Astrocyte (in vitro differentiated cells and primary cell): ENCODE measurements at places on chromosomes 1 and 21.

DNA sequence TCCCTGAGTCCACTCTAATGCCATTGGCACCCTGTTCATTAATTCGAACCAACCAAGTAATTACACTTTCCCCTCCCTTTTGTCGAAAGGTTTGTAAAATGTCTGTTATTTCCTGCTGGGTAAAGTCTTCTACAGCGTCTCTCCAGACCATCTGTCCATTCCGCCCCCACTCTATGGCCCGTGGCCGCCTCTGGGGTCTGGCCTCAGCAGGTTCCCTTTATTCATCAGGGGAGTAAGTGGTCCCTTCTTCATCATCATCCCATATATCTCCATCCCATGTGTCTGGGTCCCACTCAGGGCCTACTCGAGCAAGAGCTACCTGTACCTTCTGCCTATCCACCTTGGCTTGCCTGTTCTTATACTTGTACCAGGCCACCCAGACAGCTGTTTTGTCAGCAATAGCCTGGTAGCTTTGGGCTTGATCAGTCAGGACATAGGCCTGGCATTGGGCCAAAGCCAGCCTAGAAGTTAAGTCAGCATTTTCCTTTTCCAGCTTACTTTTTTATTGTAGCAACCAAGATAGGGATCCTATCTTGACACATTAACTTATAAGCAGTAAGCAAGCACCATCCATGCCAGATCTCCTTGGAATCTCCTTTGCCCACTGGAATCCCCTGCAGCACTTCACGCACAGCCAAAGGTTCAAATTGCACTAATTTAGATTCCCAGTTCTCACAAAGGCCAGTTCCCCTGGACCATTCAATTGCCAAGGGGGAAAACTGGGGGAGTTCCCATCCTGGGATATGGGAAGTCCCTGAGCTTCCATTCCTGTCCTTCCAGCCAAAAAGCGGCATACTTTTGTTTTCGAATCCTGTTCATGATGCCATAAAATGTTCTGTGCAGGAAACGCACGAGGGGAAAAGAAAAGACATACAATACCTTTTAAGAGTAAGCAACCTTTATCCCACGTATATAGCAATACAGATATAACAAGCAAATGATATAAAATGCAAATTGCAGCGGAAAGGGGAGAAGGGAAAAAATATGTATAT, 6.6 kb upstream of the STUM start:
- DNase-seq, result no peak
- no peaks in the 10 kb centered on the region for H3K4me1 ChIP-seq
- peaks cover 24% of the 10 kb centered on the region for H3K27me3 ChIP-seq
- H3K36me3 ChIP-seq, result no peaks in the 10 kb centered on the region
- no peak overlapping the region for H3K27ac ChIP-seq
- H3K4me3 ChIP-seq, result no peak overlapping the region

DNA sequence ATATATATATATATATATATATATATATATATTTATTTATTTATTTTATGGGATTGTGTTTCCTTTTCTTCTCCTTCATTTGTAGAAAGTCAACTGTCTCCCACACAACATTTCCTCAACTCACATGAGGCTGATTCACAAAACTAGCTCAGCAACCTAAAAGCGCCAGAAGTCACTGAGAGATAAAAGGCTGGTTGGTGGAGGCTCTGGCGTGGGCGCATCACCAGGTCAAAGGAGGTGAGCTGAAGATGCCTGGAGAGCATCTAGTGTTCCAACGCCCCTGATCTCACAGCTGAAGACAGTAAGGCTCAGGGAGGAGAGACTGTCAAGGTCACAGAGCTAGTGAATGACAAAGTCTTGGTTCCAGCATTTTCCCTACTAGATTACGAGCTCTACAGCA, 78.0 kb downstream of the HLCS start:
- no peaks in the 10 kb centered on the region for H3K27me3 ChIP-seq
- no peak for DNase-seq
- peak overlapping the region; percentile 13 for H3K27ac ChIP-seq
- H3K4me1 ChIP-seq, result peaks cover 7% of the 10 kb centered on the region
- H3K4me3 ChIP-seq, result no peak overlapping the region

GRCh38 chr1:65265651-65266351, 43.5 kb upstream of the DNAJC6 start:
- H3K27me3 ChIP-seq, result no peaks in the 10 kb centered on the region
- peak; percentile 12 for DNase-seq
- H3K36me3 ChIP-seq, result no peaks in the 10 kb centered on the region
- peak overlapping the region; percentile 56 for H3K4me3 ChIP-seq
- peaks cover 6% of the 10 kb centered on the region for H3K4me1 ChIP-seq

DNA sequence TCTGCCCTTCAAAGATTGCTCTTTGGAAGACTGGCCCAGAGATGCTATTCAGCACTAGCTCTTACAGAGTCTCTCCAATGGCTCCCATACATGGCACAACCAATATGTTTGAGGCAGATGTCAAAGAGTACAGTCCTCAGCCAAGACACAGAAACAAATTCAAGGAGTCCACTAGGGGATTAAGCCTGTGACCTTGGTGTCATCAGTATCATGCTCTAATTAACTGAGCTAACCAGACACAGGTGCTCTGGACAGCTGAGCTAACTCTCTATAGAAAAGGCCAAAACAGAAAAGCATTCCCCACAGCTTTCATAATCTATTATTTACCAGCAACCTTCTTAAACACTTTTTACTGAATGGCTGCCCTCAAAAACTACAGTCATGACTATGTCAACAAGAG, 666.0 kb upstream of the PLXNA2 start:
- DNase-seq, result no peak
- H3K4me1 ChIP-seq, result peaks cover 4% of the 10 kb centered on the region

DNA sequence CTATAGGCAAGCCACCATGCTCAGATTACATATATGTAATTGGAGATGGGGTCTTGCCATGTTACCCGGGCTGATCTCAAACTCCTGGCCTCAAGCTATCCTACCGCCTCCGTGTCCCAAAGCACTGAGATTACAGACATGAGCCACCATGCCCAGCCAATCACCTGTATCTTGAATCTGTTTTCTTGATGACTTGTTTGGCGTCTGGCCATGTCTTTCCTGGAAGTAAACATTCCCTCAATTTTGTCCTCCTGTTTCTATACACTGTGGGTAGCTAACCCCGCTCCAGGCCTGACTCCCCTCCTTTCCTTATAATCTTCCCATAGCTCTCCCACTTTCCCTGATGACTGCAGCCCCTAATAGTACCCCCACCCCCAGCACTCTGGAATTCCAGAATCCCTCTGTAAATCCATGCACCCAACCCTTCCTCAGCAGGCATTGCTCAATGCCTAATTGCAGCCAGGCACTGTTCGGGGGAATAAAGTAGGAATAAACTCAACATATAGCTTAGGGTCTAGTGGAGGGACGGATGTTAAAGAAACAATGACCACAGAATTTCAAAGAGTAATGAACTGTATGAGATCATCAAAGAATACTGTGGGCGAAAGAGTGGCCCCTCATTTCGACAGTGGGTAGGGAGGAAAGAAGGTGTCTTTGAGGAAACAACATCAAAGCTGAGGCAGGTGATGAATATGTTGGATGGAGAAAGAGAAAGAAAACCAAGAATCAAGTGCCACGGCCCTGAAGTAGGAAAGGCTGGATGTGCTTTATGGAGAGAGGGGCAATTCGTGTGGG, 161.5 kb downstream of the ADSS2 start:
- H3K27ac ChIP-seq, result no peak overlapping the region
- H3K4me3 ChIP-seq, result no peak overlapping the region
- no peaks in the 10 kb centered on the region for H3K27me3 ChIP-seq
- H3K36me3 ChIP-seq, result no peaks in the 10 kb centered on the region

DNA sequence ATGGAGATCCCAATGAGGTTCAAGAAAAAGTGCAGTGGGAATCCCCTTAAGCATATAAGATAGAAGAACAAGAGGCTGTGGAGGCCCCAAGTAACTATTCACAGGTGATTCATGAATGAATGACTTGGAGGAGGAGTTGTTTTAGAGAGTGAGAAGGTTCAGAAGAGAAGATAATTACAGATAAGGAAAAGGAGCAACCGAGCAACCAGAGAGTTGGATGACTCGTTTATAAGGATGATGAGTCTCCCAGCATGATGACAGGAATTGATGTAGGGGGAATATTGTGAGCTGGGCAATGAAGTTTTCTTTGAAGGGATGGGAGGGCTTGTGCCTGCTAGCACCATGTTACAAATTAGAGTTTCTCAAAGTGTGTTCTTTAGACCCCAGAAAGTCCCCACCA, 9.8 kb downstream of the C8A start:
- H3K27me3 ChIP-seq, result no peaks in the 10 kb centered on the region
- H3K27ac ChIP-seq, result no peak overlapping the region
- H3K4me3 ChIP-seq, result no peak overlapping the region
- no peak for DNase-seq
- no peaks in the 10 kb centered on the region for H3K4me1 ChIP-seq

DNA sequence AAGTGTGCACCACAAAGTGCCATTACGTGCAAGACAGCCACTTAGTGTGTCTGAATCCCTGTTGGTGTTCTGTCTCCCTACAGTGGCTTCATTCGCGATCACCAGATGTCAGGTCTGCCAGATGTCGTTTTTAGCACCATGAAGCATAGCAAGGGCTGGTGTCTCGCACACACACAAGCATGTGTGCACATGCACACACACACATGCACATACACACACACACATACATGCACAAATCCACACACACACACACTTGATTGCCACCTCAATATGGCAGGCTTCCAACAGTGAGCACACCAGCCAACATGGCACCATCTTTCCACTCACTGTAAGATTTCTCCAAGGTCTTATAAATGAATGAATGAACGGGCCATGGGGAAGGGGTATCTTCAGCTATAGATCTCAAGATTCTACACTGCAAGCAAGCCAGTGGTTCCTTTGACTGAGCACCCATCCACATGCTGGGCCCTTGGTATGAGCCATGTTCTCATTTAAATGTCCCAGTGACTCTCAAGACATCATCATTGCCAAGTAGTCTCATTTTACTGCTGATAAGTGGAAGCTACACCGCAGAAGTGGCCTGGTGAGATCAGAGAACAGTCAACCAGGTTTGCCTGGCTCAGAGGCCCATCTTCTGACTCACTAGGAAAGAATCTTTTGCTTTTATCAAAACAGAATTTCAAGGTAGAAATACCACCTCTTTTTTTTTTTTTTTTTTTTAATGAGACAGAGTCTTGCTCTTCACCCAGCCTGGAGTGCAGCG, 84.9 kb downstream of the SIM2 start:
- no peak overlapping the region for H3K4me3 ChIP-seq
- peaks cover 10% of the 10 kb centered on the region for H3K4me1 ChIP-seq
- peak; percentile 90 for DNase-seq
- peak overlapping the region; percentile 25 for H3K27ac ChIP-seq
- no peaks in the 10 kb centered on the region for H3K27me3 ChIP-seq
- H3K36me3 ChIP-seq, result no peaks in the 10 kb centered on the region

DNA sequence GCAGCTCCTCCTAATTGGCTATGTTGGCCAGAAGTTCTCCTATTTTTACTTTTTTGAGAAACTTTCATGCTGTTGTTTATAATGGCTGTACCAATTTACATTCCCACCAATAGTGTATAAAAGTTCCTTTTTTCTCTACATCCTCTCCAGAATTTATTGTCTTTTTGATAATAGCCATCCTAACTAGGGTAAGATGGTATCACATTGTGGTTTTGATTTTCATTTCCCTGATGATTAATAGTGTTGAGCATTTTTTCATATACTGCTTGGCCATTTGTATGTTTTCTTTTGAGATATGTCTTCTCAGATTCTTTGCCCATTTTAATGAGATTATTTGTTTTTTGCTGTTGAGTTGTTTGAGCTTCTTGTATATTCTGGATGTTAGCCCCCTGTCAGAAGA, 46.8 kb downstream of the NTMT2 start:
- no peaks in the 10 kb centered on the region for H3K4me1 ChIP-seq
- no peaks in the 10 kb centered on the region for H3K27me3 ChIP-seq
- no peaks in the 10 kb centered on the region for H3K36me3 ChIP-seq
- DNase-seq, result peak; percentile 25
- H3K4me3 ChIP-seq, result no peak overlapping the region
- no peak overlapping the region for H3K27ac ChIP-seq

GRCh38 chr1:207084701-207085180, 3.9 kb upstream of the C4BPB start:
- peaks cover 3% of the 10 kb centered on the region for H3K4me1 ChIP-seq
- no peaks in the 10 kb centered on the region for H3K36me3 ChIP-seq
- H3K27ac ChIP-seq, result no peak overlapping the region
- H3K4me3 ChIP-seq, result no peak overlapping the region
- DNase-seq, result peak; percentile 68

DNA sequence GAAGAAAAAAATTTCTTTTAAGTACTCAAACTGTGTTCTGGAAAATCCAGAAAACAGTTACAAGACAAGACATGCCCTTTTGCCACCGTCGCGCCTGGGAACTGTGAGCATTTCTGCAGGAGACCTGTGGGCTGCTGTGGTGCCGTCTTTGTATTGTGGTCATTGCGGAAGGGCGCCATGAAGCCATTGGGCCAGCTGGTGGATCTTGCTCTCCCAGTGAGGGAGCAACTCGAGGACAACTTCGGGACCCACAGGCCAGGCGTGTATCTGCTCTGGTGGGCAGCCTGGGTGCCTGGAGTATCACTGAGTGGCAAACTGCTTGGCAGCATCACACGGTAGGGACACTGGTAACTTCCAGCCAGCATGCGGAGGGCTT, 3.8 kb upstream of the THEMIS2 start:
- H3K36me3 ChIP-seq, result no peaks in the 10 kb centered on the region
- H3K27me3 ChIP-seq, result no peaks in the 10 kb centered on the region
- H3K4me3 ChIP-seq, result no peak overlapping the region
- H3K4me1 ChIP-seq, result peaks cover 9% of the 10 kb centered on the region
- DNase-seq, result no peak

DNA sequence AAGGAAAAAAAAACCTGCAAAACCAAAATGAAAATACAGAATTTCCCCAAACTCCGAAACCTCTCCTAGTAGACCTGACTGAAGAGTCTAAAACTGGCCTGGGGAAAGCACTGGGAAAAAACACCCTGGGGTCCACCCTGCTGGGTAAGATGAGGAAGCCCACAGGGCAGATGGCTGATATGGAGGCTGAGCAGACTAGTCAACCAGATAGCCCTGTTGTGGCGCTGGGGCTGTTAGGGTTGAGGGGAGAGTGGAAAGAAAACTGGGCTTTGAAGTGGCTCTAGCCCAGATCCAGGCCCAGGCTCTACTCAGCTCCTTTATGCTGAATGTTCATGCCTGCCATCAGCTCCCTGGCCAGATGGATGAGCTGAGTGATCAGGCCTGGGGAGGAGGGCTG, 6.8 kb upstream of the SLAMF1 start:
- H3K27ac ChIP-seq, result no peak overlapping the region
- H3K27me3 ChIP-seq, result no peaks in the 10 kb centered on the region
- no peak for DNase-seq

DNA sequence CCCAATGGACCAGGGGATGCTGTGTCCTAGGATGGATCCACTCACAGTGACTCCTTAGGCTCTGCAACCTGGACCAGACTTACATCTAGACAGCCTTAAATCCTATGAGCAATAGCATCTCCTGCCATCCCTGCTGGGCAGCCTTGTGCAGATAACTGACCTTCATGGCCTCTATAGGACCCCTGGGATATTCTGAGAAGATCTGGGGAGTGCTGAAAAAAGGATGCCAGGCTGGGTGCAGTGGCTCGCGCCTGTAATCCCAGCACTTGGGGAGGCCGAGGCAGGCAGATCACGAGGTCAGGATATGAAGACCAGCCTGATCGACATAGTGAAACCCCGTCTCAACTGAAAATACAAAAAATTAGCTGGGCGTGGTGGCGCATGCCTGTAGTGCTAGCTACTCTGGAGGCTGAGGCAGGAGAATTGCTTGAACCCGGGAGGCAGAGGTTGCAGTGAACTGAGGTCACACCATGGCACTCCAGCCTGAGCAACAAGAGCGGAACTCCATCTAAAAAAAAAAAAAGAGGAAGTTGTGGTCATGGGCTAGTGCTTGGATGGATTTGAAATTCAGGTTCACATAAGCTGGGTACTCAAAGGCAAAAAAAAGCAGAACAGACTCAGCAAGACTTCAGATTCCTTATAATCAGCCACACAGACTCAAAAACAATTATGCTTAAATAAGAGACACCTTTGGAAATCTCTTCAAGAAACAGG, 10.9 kb upstream of the SH2D1B start:
- DNase-seq, result no peak
- H3K27ac ChIP-seq, result no peak overlapping the region
- H3K36me3 ChIP-seq, result no peaks in the 10 kb centered on the region
